ENCODE measurements at places on chromosomes 1 and 21.

- DNase-seq, result peak; percentile 26
These were observed 831 bp upstream of the FOXD2 start for GRCh38 chr1:47436979-47437446.

DNA sequence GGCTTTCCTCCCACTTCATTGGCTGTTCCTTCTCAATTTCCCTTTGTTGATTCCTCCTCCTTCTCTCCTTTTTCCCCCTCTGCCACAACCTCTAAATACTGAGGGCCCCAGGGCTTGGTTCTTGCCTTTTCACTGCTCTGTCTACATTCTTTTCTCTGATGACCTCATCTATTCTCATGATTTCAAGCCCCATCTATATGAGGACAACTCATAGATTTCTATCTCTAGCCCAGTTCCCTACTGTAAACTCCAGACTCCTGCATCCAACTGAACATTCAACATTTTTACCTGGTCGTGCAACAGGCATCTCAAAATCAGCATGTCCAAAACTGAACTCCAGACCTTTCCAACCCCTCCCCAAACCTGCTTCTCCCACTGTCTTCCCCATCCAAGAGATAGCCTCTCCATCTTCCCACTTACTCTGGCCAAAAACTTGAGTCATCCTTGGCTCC is 11.5 kb upstream of the SLC9A1 start:
- DNase-seq, result no peak

DNA sequence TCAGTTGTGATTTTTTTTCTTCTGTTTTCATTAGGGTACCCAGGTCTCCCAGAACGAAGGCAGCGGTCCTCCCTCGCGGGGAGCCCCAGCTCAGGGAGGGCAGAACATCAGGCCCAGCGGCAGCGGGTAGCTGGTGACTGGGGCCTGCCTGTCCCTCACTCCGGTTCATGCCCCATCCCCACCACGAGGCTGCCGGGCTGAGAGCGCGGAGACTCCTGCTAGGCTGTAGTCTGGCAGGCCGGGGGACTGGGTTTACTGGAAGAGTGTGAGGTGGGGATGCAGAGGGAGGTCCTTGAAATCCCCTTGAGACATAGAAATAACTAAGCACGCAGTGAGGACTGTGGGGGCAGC is 10.5 kb downstream of the BRINP2 start:
- no peak for DNase-seq

DNA sequence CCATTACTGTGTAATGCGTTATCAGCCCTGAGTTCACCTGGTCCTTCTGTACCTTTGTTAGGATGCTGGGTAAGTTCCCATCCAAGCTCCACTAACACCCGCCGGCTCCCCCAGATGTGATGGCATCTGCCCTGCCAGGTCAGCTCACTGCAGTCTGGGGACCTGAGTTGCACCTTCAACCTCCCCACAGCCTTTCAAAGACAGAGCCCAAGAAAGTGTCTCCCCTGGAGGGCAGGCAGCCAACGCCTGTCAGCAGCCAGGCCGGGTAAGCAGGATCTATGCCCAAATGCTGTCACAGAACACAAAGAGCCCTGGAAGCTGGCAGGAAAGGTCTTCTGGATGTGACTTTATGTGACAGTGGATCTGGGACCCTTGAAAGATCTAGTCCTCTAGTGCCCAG is 13.7 kb downstream of the MRAP start:
- no peak for DNase-seq

- no peak for DNase-seq
These were observed 4.1 kb upstream of the FCRL2 start for GRCh38 chr1:157781048-157781447.

- DNase-seq, result no peak
These were observed 22.6 kb upstream of the ZP4 start for GRCh38 chr1:237913345-237913744.

DNA sequence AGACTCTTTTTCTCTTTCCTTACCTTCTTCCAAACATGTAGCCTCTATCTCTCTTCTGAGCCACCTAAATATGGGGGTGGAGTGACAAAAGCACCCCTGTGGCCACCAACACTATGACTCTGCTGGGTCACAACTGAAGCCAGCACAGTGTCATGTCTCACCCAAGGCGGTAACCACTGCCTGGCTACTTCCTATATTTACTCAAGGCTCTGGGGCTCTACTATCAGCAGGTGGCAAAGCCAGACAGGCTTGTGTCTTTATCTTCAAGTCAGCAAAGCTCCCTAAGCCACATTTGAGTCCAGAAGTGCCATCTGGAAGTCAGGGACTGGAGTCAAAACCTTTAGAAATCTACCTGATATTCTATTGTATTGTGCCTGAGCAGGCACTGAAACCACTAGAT is 1515.2 kb downstream of the PLA2G4A start:
- DNase-seq, result no peak

- DNase-seq, result no peak
These were observed 19.2 kb downstream of the CNIH3 start for GRCh38 chr1:224635356-224635755.

DNA sequence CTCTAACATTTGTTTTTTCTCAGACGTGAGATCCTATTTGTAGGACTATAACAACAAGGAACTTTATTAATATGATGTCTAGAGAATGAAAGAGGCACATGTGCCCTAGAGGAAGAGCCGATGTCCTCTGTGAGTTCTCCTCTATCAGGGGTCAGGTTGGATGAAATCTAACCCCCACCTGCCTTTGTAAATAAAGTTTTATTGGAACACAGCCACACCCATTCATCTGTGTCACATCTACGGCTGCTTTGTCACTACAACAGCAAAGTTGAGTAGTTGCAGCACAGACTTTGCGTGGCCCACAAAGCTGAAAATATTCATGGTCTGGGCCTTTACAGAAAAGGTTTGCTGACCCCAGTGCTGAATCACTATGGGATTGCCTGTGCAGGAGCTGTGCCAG is 571 bp upstream of the CAPN9 start:
- DNase-seq, result no peak

- DNase-seq, result no peak
These were observed 91.5 kb downstream of the NGF start for GRCh38 chr1:115246526-115246925.
